Activated T-cell treated with anti-CD3 and anti-CD28 coated beads, Interleukin-2, amount 50 U/mL, for 48 hours (primary cell): ENCODE measurements at places on chromosomes 12 and 14.

- DNase-seq: no peak
Observed at GRCh38 chr12:15962760-15963159, 51.6 kb downstream of the DERA start.

- no peak for DNase-seq
Observed at GRCh38 chr12:122486805-122487426, 13.8 kb downstream of the ZCCHC8 start.

DNA sequence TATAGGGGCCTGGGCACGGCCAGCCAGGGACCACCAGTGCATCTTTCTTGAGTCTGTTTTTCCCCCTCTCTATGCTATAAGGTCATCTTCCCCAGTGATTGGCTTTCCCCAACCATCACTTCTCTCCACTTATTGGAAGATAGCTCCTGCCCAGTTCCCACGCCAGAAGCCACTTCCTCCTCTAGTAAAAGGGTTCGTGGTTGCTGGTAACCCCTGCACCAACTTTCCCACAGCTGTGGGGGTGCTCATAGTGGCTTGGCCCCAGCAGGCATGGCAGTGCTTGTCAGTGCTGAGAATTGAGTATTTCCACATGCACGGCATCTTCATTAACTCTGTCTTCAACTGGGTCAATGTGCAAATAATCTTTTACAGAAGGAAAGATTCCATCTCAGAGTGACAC is 215.4 kb downstream of the FOXN3 start:
- DNase-seq: no peak

DNA sequence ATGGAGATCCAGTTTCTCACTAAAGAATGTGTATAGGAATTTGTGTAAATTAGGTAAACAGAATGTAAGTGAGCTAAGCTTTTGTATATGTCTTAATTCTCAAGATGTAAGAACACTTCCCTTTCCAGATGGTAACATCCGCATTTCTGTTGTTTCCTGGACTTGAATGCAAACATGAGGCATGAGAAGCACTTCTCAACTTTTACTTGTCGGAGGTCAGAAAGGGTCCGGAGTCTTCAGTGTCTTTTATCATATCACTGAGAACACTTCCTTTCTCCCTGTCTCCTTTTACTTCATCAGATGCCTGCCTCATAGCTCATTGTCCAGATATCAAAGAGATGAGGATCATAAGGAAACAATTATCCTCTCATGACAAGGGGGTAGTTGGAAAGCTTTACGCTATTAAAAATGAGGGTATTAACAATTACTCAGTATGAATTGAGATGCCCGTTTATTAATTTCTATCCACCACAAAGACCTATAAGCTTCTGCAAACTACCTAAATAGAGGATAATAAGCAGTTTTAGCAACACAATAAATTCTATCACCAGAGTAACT is 214.1 kb upstream of the FLRT2 start:
- DNase-seq: no peak

DNA sequence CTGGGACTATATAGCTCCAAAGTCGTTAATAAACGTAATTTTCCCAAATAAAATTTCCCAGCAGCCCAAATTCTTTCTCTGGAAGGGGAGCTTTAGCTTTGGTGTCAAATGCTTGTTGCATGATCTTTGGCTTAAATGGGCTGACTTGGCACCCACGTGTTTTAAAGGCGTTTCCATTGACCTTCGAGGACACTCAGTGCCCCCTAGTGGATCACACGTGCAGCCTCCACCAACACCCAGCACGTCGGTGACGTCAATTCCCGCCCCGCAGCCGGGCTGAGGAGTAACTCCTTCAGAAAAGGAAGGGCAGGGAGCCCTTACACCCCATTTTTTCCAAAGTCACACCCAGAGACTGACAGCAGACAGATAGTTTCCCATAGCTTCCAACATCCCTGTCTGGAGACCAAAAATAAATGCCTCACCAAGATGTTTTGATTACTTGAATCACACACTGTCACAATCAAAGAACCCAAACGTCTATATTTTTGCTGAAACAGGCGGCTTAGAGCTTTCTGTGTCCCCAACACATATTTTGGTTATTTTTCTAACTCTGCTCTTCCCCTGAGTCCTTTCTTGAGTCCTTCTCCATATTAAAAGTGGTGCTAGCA is 707.9 kb downstream of the AACS start:
- DNase-seq: peak; percentile 30

- no peak for DNase-seq
Observed at GRCh38 chr14:75648066-75648838, 12.4 kb downstream of the ERG28 start.

DNA sequence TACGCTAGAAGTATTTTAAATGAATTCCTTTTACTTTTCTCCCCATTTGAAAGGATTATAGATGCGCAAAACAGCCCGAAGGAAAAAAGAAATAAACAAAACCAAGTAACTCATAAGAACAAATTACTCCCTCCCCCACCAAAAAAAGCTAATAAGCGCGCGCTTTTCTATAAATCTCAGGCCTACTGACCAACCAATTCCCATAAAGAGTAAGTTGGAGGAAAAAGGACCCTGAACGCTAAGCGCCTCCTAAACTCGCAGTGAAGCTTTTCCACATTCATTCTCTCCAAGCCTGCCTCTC is 588 bp downstream of the MBIP start:
- DNase-seq: no peak

DNA sequence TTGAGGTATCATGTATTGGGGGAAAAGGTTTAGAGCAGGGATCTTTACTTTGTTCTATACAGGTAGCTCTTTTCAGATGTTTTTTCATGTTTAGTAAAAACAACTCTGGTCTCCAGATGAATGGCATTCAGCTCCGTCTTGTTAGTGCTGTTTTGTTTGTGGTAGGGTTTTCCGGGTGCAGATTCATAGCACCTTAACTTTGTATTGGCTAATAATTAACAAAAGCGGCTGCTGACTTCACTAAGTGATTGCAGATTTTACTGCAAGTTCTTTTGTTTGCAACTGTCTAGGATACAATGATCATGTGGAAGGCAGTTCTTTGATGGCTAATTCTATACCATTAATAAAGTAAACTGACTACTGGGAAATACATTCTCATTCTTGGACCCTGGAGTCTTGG is 32.2 kb upstream of the BHLHE41 start:
- no peak for DNase-seq

GRCh38 chr14:71687166-71687831 is 244.9 kb upstream of the RGS6 start:
- no peak for DNase-seq

GRCh38 chr12:61870658-61871484 is 389.3 kb upstream of the USP15 start:
- no peak for DNase-seq

DNA sequence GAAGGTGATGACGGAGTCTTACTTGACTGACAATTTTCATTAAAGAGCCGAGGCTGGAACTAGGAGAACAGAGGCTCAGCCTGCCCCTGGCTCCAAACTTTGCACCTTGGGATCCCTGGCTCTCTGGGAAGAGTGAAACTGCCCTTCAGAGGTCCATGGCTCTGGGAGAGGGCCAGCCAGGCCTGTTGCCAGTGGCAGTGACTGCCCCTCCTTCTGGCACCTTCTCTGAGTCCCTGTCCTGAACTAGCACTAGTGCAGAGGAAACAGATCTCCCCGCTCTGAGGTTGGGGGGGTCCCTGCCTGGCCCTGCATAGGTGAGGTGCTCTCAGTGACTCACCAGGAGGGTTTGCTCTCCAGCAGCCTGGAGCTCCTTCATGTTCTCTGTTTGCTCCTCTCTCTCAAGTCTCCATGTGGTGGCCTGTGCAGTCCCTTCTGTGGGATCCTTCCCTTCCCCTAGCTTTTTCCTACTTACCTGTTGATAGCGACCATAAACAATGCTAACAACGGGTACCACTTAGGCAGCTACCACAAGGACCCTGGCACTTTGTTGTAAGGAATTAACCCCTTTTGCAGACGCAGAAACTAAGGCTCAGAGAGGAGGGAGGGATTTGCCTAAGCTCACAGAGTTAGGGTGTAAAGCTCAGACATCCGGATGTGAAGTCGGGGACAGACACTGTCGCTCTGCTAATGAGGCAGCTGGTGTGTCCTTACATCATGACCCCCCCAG is 22.4 kb downstream of the FAM222A start:
- no peak for DNase-seq

- DNase-seq: no peak
Observed at GRCh38 chr14:96090441-96091148, 51.4 kb downstream of the C14orf132 start.
